ENCODE measurements at places on chromosomes 2 and 18. TPM values are rescaled to one million over a fixed set of nuclear protein-coding genes. Genes with fewer than 3 reads are reported as not detected.

DNA sequence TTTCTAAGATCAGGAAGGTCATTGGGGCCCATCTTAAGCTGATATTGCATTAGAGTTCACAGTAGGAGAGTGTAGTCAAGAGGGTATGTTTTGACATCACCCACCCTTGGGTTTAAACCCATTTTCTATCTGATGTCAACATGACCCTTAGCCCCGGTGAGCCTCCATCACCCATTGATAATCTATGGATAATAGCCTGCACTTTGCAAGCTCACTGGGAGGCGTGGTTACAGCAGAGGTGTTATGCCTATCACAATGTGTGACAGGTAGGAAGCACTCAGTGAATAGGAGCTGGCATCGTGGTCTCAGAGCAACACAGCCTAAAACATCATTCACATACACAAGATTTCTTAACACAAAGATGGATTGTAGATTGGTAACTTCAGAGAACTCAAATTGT lies 21.3 kb downstream of the IL18RAP start:
- no peak for DNase-seq

GRCh38 chr18:14925281-14925709 lies 177.3 kb downstream of the ANKRD30B start:
- no peak for DNase-seq

DNA sequence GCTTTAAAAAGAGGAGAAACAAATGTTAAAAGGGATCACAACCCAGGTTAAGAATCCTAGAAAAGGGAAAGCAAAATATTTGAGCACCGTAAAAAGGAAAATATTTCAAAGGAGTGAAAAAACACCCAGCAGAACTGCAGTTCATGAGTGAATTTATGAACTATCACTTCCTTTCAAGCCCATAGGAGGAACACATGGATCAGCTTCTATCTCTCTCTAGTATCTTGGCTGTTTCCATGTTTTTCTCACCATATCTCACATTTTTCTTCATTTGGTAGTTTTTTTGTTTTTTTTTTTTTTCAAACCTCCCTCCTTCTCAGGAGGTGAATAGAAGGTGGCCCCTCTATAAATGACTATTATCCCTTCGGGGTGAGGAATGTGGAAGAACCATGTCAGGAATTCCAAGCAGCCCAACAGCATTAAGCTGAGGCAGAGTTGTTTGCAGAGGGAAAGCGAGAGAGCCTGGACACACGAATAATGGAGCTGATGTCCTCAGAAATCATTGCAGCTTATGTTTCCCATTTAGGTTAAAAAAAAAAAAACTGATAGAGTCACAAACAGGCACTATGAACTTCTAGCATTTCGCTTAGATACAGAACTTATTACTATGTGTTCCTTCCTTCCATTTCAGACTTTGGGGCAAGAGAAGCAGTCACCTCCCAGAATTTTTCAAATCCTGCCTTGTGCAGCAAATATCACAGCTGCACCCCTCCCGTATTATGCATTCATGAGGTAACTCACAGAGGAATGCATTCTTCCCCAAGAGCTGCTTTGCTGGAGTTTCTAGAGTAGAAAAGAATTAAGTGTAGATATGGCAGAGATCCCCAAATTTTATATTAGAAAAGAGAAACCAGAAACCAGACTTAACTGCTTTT lies 315.6 kb downstream of the IRS1 start:
- no peak for DNase-seq

DNA sequence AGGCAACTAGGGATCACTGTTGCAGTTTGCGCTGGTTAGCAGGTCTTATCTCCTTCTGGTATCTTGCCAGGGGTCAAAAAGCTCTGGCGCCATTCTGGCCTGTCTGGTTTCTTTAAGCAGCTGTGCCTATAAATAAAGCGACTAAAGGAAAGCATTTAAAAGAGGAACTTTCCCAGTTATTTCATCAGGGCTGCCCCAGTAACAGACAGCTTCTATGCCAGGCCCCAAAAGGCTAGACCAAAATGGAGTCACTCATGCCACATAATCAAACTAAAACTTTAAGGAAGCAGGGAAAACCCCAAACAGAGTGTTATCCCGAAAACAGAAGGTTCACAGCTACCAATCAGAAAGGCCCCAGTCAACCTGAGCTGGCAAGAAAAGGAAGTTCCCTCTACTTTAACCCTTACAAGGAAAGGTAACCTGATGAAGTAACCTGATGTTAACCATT lies 41.2 kb upstream of the HNRNPA3 start:
- no peak for DNase-seq

- DNase-seq: no peak
Measured at GRCh38 chr2:165645930-165646831, 147.9 kb downstream of the GALNT3 start.

DNA sequence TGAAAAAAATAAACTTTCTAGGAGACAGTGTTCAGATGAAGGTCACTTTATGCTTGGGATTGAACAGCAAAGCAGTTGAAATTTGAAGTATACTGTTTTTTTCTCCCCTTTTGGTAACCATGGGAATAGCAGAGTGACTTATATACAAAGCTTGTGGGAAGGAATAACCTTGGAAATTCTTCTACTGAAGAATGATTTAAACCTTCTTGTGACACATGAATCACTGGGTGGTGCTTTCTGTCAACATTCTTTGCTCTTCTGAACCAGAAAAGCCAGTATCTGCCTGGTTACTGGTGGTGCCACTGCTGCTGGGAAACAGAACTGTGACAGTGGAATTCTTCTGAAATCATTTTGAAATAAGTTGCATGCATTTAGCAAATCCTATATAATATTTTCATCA lies 39.4 kb upstream of the RND3 start:
- DNase-seq: no peak

- DNase-seq: no peak
Measured at GRCh38 chr2:182426082-182426917, 536 bp downstream of the PDE1A start.

DNA sequence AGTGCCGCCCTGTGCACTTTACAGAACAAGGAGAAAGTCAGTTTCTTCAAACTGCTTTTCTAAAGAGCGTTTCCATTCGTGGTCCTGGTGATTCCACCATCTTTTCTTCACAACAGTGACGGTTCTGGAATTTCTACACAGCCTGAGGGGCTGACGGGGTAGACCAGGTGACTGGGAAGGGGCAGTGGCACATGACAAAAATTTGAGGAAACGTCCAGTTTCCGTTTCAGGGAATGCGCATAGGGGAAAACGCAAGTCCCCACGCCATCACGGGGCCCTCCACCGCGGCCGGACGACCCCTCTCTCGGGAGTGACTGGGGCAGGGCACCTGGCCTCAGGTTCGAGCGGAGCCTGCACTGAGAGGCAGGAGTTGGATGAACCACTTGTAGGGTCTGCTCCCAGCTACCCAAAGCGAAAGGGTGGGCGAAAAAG lies 980 bp upstream of the SPTBN1 start:
- DNase-seq: no peak

DNA sequence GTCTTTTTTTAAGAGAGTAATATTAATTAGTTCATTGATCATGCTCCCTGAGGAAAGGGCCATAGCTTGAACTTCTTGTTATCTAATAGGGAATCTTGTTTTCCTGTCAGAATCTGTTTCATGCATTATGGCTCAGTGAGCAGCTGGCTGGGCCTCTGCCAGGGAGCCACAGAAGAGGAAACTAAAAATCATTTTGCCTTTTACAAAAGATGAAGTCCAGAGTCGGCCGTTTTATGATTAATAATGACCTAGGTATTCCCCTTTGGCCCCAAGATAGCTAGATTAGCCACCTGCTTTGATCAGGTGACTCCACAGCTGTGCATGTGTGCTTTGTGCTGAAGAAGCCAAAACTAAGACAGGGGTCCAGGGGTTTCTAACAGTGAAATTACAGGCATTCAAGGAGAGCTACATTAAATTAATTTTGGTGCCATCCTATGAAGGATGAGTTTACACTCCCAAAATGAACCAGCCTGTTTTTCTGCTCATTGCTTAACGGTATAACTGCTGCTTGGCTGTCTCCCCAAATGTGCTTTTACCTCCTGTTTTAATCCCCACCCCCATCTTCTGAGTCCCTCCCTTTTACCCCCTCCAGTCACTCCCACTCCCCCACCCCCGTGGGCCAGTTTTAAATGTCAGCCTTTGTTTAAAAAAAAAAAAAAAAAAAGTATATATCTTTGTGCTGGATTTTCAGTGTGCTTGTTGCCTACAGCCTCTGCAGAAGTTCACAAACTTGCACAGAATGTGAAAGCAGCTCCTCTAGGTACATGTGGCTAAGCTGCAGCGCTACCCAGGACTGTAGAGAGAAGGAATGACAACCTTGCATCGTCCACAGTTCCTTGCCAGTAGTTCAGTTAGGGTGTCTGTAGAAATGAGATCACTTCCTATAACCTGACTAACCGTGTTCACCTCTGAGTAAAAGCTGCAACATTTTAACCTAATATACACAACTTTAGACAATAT lies 93.1 kb downstream of the CABLES1 start:
- DNase-seq: peak; percentile 28

GRCh38 chr2:206635015-206635414 lies 7.3 kb upstream of the FAM237A start:
- DNase-seq: no peak

DNA sequence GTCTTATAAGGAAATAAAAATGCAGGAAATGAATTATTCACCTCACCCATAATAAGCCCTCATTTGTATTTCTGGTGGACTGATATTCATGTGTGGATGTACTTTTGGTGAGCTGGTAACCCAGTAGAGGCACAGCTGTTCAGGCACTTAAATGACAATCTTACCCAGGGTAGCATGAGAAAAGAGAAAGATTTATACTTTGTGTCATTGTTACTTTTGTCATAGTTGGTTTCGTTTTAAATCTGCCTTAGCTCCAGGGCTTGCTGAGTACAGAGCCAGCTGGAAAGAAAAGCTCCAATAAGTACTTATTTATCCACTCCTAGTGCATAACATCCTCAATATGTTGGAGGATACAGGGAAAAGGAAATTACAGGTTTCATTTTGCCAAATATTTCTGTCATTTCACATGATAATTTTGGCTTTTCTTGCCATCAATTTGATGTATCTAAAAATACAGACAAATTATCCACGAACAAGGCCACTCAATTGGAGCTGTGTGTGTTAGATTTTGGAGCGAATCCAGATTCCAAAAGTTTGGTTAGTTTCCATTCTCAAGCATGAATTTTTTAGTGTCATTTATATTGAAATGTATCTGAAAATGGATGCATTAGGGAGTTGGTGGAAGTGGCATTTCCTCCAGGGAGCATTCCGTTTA lies 1276.1 kb upstream of the FAM98A start:
- no peak for DNase-seq

DNA sequence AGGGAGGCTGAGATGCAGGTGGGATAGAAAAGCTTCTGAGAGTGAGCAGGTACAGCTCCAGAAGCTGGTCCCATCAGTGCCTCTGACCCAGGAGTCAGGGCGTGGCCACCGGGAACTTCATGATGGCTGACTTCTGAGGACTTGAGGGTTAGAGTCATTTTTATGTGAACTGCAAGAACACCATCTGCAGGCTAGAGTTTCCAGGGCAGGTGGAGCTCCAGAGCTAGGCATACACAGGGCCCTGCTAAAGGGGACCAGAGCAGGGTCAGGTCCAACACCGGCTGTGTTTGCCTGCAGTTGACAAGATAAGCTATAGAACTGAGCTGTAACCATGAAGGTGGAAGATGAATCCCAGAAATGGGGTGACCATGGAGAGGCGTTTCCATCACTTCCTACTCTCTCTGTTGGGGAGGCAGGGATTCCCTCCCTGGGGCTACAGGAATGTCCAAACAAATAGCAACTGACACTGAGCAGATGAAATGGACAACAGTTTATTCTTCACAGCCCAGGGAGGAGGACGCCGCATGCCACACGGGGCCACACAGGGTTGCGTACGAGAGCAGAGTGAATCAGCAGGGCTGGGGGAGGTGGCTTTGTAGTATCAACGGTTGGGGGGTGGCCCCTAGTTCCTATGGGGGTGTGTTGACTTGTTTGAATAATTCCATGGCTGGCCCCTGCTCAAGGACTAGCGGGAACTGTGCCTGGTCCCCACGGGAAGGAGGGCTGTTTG lies 77.6 kb upstream of the ZNF516 start:
- no peak for DNase-seq

DNA sequence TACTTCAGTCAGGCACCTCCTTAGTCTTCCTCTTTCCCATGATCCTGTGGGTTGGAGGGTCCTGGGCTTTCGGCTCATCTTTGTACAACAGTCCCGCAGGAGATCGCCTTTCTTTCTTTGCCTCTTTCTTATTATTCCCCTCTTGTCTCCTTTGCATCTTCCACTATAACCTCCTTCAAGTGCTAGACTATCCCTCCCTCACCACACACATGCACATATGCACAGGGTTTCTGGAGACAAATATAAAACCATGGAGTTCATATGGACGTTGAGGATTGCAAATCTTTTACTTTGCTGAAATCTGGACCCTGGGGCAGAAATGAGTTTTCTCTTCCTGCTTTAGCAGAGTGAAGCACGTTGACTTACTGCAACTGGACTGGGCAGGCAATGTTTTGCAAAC lies 80.3 kb downstream of the TMEM17 start:
- DNase-seq: no peak

- no peak for DNase-seq
Measured at GRCh38 chr2:119574864-119575263, 30.6 kb downstream of the CFAP221 start.

DNA sequence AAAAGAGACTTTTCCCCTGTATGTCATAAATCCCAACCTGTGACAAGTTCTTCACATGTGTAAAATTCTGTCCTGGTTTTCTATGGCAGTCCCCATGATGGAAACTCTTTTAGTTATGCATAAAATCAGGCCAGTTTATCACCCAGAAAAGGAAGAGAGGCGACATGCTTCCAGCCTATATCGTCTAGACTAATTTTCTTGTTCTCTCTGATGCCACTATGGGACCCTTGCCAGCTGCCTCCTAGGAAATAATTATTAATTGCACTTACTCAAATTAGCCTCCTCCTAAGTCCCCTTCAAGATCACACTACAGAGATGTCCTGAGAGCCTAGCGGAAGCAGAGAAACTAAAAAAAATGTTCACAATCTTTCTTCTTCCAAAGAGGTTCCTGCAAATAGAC lies 722.4 kb downstream of the NRXN1 start:
- DNase-seq: no peak

The SERPINB13 gene
- total RNA-seq: not detected

The ST6GAL2 gene
- total RNA-seq: 0.41 TPM

The RGPD4 gene
- not detected for total RNA-seq

The SERPINB3 gene
- total RNA-seq: not detected

The COL4A4 gene
- total RNA-seq: 8.9 TPM

The SPP2 gene
- total RNA-seq: not detected

The HOXD4 gene
- total RNA-seq: not detected

The TRABD2A gene
- 0.49 TPM for total RNA-seq

The RUFY4 gene
- total RNA-seq: not detected

The B3GNT7 gene
- total RNA-seq: 2.4 TPM

The SYT4 gene
- total RNA-seq: not detected

The RMC1 gene
- 14.7 TPM for total RNA-seq

The LYPD6 gene
- 0.08 TPM for total RNA-seq

The CCL20 gene
- total RNA-seq: not detected

The PAX8 gene
- total RNA-seq: 0.44 TPM

The UGT1A5 gene
- total RNA-seq: not detected
